ENCODE measurements at places on chromosomes 6 and 20.

DNA sequence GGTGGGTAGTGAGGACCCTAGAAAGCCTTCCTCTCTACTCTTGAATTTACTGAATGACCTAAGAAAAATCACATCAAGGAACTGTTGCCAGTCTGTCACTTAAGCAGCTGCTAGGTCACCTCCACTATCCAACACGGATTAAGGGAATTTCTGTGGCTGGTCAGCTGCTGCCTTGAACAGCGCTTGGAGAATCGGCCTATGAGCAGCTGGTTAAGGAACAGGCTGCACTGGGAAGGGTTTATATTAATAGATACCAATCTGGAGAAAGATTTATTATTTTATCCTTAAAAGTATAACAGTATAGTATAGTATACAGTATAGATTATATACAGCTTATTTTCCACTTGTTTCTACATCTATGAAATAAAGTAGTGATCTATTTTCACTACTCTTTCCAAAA, 6.5 kb downstream of the PTPRK start:
- no peak for DNase-seq

GRCh38 chr20:2280082-2280481, 15.7 kb upstream of the TGM3 start:
- no peak for DNase-seq

GRCh38 chr6:131982740-131983259, 31.6 kb upstream of the CCN2 start:
- no peak for DNase-seq

- no peak for DNase-seq
Measured at GRCh38 chr20:10842116-10842515, 168.3 kb upstream of the JAG1 start.

- no peak for DNase-seq
Measured at GRCh38 chr6:32129297-32130088, 595 bp downstream of the FKBPL start.

- no peak for DNase-seq
Measured at GRCh38 chr6:13560651-13561044, 13.8 kb upstream of the SIRT5 start.

- DNase-seq = no peak
Measured at GRCh38 chr6:111173946-111174345, 86.6 kb downstream of the SLC16A10 start.

GRCh38 chr20:60371384-60371783, 413.2 kb downstream of the CDH26 start:
- no peak for DNase-seq

GRCh38 chr6:89239338-89239737, 22.2 kb upstream of the GABRR1 start:
- no peak for DNase-seq

DNA sequence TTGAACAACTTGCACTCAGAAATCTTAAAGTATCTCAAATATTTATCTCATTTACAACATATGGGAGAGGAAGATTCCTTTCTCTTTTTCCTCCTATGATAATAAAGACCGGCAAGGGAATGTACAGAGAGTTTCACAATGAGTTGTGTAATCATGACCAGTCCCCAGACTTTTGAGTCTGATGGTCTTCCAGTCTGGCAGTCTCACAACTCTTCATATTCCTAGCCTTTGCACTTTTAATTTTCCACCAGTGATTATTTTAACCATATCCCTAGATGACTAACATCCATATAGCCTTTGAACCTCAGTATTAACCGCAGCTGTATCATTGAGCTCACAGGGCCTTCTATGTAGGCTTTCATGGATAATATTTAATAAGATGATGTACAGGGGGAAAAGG, 278.5 kb downstream of the KHDC1L start:
- DNase-seq = no peak

GRCh38 chr20:16167423-16168130, 405.7 kb downstream of the KIF16B start:
- DNase-seq = no peak

DNA sequence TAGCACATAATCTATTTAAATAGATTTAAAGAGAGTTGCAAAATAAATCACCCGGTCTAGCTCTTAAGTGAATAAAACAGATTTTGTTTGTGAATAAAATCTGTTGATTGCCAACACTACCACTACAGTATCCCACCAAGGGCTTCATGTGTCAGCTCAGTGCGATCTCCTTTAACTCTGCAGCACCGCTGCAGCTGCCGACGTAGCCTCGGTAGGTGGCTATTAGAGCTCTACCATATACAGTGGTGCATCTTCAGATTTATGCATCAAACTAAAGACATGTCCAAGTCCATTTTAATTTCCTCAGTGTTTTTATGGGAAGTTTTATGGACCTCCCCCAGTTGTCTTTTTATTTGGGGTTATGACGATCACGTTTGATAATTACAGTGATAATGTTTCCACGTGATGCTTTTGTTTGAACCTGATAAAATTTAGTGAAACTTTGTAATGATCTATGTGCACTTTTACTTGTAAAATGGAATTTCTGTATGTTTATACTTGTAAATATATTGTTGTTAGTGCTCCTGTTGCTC, 26.7 kb downstream of the ECI2 start:
- DNase-seq = no peak
